ENCODE measurements at places on chromosomes 5 and 9.

DNA sequence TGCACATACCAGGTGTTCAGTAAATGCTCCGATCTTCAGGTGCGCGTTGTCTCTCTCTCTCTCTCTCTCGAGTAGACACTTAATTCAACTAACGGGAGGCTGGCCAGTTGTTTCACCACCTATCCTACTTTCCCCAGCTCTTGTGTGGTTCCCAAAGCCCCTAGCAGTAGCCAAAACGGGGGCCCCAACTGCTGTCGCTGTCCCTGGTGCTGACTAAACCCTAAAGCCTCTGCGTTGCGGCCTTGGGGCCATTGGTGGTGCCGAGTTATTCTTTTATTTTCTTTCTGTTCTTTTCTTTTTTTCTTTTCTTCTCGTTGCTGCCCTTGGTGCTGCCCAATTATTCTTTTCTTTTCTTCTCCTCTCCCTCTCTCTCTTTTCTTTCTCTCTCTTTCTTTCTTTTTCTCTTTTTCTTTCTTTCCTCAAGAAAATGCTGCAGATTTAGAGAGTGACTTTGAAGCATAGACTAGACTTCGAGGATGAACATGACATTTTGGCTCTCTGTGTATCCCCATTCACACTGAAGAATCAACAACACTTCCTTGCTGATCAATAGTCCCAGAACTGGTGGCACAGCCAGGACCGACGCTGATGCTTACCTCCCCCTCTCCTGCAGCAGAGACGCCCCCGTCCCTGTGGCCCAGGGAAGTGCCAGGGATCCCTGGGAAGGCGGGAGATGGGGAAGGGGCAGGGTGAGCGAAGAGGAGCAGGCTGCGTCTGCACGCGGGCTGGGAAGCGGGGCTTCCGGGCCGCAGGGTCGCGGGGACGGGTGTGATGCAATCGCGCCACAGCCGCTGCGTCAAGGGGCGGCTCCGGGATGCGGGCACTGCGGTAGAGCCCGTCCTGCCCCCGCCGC is at the start of gene FBLL1:
Gene FBLL1, plus strand, starts transcription at position 785 of the 853 bp plus-strand sequence. CDS start 200 bp downstream, outside the sequence.
- DNase-seq: peak; percentile 15

DNA sequence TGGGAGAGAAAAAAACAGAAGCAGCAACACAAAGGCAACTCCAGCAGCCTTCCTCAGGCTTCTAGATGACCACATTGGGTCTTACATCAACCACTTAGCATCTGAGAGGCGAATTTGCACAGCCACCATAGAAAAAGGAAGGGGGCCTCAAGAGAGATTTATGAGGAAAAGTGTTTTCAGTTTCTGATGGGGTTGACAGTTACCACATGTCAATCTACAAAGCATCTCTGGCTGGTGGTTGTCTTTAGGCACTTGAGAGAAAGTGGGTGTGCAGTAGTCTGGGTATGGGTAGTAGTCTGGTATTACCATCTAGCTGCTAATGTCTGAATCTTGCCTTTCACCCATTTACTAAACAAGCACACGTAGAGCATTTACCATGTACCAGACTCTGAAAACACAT is 137.5 kb downstream of the BAAT start:
- no peak for DNase-seq

DNA sequence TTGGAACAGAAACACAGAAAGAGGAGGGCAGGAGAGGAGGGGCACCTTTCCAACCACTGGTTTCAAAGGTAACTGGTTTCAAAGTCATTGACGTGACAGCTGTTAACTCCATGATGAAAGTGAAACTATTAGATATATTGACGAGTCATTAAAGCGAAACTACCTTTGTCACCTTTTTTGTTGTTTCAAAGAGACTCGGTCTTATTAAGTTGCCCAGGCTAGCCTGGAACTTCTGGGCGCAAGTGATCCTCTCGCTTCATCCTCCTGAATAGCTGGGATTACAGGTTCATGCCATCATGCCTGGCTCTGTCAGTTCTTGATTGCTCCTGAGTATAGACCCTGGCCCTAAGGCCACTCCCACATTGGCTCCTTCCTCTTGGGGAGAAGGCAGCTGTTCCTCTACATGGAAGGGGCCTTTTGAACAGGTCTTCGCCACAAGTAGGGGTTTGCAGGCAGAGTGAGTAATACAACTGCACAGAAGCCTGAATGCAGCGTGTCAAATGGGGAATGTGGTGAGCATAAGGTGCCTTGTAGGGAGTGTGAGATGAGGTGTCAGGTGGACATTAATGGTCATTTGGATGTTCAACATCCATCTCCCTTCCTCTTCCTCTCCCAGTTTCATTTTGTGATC is 3.4 kb upstream of the F12 start:
- no peak for DNase-seq

DNA sequence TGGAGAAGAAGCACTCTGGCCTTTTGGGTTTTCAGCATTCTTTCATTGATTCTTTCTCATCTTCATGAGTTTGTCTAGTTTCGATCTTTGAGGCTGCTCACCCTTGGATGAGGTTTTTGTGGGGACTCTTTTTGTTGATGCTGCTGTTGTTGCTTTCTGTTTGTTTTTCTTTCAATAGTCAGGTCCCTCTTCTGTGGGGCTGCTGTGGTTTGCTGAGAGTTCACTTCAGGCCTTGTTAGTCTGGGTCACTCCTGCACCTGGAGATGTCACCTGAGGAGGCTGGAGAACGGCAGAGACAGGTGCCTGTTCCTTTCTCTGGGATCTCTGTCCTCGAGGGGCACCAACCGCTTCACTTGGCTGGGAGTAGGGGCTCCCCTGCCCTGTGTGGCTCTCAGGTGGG is 14.0 kb downstream of the RANBP17 start:
- DNase-seq: no peak

DNA sequence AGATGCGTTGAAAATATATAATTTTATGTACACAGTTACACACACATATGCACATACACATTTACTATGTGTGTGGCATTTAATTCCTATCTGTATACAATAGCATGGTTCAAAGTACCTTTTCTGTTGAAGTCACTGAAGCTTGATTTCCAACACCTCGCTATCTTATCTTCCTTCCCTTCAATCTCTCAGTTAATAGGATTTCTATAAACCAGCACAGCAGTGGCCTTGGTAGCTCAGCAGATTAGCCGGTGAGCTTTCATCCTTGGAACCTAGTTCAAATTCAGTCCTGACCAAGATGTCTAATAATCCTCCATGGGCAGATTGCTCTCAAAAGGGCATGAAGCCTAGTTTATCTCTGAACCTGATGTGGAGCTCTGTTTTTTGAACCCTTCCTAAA is 2389.5 kb downstream of the MAT2B start:
- no peak for DNase-seq

DNA sequence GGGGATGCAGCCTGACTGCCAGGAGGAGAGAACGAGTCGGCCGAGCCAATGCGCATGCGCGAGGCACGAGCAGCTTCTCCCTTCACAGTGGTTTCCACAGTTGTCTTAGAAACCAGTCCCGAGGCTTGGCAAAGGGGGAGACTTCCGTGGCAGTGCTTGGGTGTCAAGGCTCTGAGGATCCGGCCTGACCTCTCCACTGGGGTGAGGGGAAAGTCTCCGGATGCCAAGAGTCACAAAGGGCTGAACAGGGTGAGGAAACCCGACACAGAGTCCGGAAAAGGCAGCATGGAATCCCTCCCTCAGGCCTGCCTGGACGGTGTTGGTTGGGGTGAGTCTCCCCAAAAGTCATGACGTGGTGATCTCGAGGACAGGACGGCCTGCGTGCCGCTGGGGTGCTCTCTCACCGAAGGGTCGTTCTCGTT is 475.5 kb downstream of the SPATA31A7 start:
- no peak for DNase-seq

GRCh38 chr9:109179801-109180523 is 12.9 kb upstream of the FRRS1L start:
- DNase-seq: peak; percentile 47

DNA sequence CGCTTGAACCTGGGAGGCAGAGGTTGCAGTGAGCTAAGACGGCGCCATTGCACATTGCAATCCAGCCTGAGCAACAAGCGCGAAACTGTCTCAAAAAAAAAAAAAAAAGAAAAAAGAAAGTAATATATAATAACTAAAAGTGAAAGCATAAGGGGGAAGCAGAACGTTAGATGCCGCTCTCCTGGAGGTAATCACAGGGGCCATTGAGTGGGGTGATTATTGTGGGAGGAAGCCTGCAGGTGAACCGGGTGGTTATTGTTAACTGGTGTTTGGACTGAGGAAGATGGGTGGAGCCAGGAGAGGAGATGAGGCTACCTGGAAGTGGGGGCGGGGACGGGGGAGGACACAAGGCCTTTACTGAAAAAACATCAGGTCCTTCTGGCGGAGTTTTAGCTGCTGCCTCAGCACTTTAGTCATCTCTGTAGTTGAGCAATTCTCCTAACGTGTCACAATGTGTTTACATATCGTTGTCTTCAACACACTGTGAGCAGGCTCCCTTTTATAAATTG is 5.3 kb upstream of the TJP2 start:
- no peak for DNase-seq

- no peak for DNase-seq
Measured at GRCh38 chr5:145805819-145806218, 29.3 kb downstream of the PRELID2 start.

- DNase-seq: no peak
Measured at GRCh38 chr9:121744687-121745395, 93.4 kb downstream of the DAB2IP start.

GRCh38 chr5:174910245-174910737 is 185.9 kb downstream of the MSX2 start:
- DNase-seq: peak; percentile 19

GRCh38 chr5:80597500-80597899 is 27.4 kb upstream of the ANKRD34B start:
- DNase-seq: no peak

- DNase-seq: no peak
Measured at GRCh38 chr5:115948091-115948534, 14.2 kb upstream of the LVRN start.

DNA sequence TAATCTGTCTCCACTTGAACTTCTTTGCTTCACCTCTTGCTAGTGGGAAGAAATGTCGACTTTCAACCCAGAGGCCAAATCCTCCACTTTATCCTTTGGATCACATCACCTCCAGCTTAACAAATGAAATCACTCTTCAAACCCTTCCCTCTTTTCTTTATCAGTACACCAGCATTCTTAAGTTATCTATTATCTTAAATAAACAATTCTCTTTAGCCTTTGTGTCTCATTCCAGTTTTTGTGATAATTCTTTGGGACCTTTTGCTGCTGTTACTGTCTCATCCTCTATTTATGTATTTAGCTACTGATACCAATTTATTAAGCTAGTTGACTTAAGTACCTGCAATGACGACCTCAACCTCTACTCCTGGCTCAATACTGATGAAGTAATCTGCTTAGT is 28.1 kb upstream of the FBN2 start:
- no peak for DNase-seq

GRCh38 chr5:42467981-42468524 is 44.8 kb downstream of the GHR start:
- no peak for DNase-seq
